Activated naive CD4-positive, alpha-beta T cell treated with anti-CD3 and anti-CD28 coated beads, Interleukin-2, amount 50 U/mL, for 16 hours (primary cell): ENCODE measurements at places on chromosomes 1 and 21.

GRCh38 chr1:90579212-90579802 is 137.8 kb downstream of the BARHL2 start:
- DNase-seq, result no peak

- peak; percentile 56 for DNase-seq
Observed at GRCh38 chr1:46489169-46489637, 433 bp upstream of the DMBX1 start.

- no peak for DNase-seq
Observed at GRCh38 chr21:42287193-42288083, 27.8 kb downstream of the TFF3 start.

- DNase-seq, result no peak
Observed at GRCh38 chr1:50271337-50271736, 151.9 kb downstream of the DMRTA2 start.
